ENCODE measurements at places on chromosomes 11 and 22. TPM values are rescaled to one million over a fixed set of nuclear protein-coding genes. Genes with fewer than 3 reads are reported as not detected.

CHST1 gene
- 2.1 TPM for total RNA-seq

SVIP gene
- 137 TPM for total RNA-seq

NAALAD2 gene
- total RNA-seq = 12.5 TPM

C11orf21 gene
- total RNA-seq = 3.1 TPM

SMCO4 gene
- total RNA-seq = 12.3 TPM

MUC6 gene
- total RNA-seq = not detected

SLC22A8 gene
- not detected for total RNA-seq

MOGAT2 gene
- 0.18 TPM for total RNA-seq

ZNF215 gene
- total RNA-seq = 0.80 TPM

OR51B2 gene
- 0.40 TPM for total RNA-seq

CHRM1 gene
- not detected for total RNA-seq

IGSF9B gene
- total RNA-seq = 13.5 TPM

SYT9 gene
- not detected for total RNA-seq

A4GALT gene
- 106 TPM for total RNA-seq

CD82 gene
- total RNA-seq = 127 TPM

EFCAB6 gene
- total RNA-seq = 4.4 TPM

RTCB gene
- 47.3 TPM for total RNA-seq

RASSF10 gene
- total RNA-seq = 0.27 TPM

LRRC10B gene
- 0.98 TPM for total RNA-seq

PITPNM1 gene
- total RNA-seq = 80.0 TPM

PKDREJ gene
- total RNA-seq = 0.18 TPM
